Fibroblast of skin of left quadriceps (primary cell): ENCODE measurements at places on chromosomes 5 and 9.

- no peak for DNase-seq
These were observed 91.3 kb upstream of the LRRTM2 start for GRCh38 chr5:138966236-138966985.

DNA sequence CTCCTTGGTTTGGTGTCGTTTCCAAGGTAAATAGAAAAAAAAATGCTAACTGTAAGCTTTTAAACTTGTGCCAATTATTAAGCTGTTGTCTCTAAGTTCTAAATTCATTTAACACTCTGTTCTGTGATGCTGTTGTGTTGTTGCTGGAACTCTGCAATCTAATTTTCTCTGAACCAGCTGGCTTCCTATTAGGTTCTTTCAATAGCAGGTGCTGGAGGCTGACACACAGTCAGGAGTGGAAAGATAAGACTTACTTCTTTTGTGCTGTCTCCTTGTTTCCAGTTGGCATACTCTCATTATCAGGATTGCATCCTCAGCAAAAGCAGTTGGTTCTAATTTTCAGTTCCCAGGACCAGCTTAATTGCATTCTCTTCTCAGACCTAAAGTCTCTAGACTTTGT lies 1252.6 kb upstream of the NUDT12 start:
- DNase-seq: no peak

DNA sequence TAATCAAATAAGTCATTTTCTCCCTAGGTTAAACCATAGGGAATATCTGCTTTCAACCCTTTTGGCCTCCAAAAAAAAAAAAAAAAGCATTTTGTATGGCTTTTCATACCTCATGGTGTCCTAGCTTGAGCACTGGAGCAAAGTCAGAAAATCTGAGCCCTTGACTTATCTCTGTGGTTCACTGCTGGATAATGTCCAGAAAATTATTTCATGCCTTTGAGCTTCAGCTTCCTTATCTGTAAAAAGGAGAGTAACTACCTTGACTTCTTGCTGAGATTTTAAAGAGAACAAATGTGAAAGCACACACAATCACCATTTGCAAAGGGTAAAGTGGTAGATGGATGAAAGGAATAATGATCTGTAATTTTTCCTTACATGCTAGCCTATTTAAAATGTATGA lies 165.9 kb downstream of the ALDH1A1 start:
- DNase-seq: no peak

GRCh38 chr5:172801179-172801671 lies 30.2 kb upstream of the DUSP1 start:
- peak; percentile 83 for DNase-seq

DNA sequence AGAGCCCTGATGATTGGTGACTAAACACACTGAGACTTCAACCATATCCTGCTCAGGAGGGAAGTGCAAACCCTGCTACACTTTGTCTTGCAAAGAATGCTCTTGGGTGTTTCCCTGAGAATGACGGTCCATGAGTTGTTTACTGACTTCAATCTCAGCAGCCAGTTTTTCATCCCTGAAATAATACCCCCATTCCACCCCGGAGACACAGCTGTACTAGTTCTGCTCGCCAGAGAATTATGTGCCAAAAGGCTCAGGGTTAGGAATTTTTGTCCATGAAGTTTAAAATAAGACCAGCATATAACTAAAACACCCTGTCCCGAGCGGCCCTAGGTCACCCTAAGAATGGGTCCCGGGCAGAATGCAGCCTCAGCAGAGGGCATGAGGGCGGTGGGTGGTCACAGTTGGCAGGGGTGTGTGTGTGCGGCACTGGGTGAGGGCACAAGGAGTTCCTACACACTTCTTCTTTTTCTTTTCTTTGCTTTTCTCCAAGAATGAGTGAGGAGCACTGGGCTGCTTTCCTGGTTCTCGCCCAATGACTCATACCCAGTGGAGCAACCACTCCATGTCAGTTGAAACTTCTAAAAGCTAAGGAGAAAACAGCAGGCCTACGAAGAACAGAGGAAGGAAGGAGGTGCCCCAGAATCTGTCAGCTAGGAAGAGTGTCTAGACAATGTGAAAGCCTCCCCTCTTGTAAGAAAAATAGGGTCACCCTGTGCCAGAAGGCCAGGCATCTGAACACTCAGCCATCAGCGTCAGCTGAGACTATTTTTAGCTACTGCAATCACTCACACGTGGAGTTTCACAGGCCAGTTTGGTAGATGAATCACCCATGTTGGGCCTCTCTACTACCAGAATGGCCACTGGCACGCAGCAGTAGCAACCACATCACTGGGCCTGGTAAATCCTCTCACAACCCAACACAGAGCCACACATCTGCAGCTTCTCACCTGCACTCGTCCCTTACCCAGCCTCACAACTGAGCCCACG lies 105.9 kb downstream of the DPYSL3 start:
- peak; percentile 86 for DNase-seq

- DNase-seq: no peak
These were observed 11.4 kb upstream of the ASS1 start for GRCh38 chr9:130433168-130433946.

GRCh38 chr5:53936481-53937352 lies 373.7 kb downstream of the ARL15 start:
- peak; percentile 65 for DNase-seq

DNA sequence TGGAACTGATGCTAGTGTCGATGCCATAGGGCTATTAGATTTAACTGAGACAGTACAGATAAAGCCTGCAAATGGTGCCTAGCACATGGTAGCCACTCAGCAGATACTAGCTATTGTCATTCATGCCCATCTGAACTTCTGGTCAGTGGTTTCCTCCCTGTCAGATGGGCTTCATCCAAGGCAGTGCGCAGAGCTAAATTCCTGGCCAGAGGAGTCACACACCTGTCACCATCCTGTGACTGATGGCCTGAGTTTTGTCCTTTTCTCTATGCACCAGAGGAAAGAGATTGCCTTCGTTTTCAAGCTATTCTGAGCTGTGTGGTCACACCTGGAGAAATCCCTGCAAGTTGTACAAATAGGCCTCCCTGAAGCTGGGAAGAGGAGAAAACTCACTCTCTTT lies 34.7 kb downstream of the MSX2 start:
- no peak for DNase-seq

GRCh38 chr5:83472213-83472507 lies 616 bp downstream of the VCAN start:
- no peak for DNase-seq

- DNase-seq: no peak
These were observed 484.8 kb downstream of the PSAT1 start for GRCh38 chr9:78781681-78782080.

GRCh38 chr5:143896966-143897365 lies 85.0 kb downstream of the HMHB1 start:
- no peak for DNase-seq
